ENCODE measurements at places on chromosomes 5 and 9.

- DNase-seq, result no peak
These were observed 115.0 kb upstream of the HAND1 start for GRCh38 chr5:154593071-154593470.

DNA sequence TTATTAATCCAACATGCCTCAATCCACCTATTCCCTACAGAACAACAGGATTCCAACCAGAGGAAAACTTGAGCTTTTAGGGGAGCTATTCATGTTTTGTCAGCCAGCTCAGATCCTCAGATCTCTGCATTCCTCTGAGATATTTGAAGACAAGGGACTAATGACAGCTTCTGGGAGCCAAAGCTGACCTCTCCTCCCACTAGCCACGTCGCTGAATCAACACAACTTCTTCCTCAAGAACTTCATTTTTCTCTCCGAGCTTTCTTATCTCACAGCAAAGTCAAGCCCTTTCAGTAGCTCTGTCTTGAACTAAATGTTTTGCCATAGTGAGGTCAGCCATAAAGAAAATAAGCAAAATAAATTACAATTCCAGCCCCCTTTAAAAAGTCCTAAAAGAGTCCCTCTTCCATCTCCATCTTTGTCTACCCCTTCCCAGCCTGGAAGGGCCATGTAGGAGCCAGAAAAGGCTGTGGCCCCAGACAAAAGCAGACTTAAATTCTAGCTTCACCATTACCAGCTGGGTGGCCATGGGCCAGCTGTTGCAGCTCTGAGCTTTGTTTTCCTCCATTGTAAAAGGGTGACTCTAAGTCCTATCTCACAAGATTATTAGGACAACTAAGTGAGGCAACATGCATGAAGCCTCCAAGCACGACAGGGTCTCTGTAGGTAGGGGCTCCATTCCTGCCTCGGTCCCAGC lies 65.0 kb downstream of the HSD17B3 start:
- DNase-seq, result no peak

GRCh38 chr9:14428781-14429230 lies 114.9 kb upstream of the NFIB start:
- DNase-seq, result peak; percentile 21

GRCh38 chr5:2748861-2749513 lies 2.5 kb downstream of the IRX2 start:
- DNase-seq, result no peak

DNA sequence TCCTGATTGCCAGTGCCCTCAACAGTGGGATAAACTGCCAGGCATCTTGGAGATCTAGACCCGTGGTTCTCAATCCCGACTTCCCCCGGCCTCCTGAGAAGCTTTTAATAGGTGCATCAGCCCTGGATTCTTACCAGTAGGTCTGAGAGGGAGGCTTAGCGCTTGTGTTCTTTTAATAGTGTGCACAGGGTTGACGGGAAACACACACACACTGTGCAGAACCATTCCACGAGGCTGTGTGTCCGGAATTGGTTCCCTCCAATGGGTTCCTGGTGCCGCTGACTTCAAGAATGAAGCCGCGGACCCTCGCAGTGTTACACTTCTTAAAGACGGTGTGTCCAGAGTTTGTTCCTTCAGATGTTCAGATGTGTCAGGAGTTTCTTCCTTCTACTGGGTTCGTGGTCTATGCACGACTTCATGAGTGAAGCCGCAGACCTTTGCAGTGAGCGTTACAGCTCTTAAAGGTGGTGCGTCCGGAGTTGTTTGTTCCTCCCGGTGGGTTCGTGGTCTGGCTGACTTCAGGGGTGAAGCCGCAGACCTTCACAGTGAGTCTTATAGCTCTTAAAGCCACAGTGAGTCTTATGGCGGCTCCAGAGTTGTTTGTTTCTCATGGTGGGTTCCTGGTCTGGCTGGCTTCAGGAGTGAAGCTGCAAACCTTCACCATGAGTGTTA lies 46.6 kb upstream of the PRSS3 start:
- no peak for DNase-seq

- peak; percentile 97 for DNase-seq
These were observed 29.0 kb downstream of the HK3 start for GRCh38 chr5:176870110-176870591.

GRCh38 chr5:151005187-151005949 lies 15.0 kb upstream of the GPX3 start:
- no peak for DNase-seq

DNA sequence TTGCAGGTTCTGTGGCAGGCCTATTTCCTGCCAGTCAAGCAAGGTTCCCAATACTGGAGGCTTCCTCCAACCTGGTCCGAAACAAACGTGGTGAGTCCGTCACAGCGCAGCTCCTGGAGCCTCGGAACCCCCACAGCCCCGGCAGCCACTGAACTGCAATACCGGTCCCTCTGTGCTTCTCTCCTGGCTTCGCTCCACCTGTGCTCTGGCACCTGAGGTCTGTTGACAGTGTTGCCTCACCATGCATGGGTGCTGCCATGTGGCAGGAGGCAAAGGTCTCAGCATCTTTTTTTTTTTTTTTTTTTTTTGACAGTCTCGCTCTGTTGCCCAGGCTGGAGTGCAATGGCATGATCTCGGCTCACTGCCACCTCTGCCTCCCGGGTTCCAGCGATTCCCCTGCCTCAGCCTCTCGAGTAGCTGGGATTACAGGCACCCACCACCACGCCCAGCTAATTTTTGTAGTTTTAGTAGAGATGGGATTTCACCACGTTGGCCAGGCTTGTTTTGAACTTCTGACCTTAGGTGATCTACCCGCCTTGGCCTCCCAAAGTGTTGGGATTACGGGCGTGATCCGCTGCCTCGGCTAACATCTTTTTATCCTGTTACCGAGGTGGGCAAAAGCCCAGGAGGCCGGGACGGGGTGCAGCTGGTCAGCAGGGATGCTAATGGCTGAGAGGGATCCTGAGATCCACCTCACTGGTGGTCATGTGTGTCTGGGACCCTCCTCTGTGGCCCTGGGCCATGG lies 57.1 kb upstream of the RNU6ATAC start:
- no peak for DNase-seq

DNA sequence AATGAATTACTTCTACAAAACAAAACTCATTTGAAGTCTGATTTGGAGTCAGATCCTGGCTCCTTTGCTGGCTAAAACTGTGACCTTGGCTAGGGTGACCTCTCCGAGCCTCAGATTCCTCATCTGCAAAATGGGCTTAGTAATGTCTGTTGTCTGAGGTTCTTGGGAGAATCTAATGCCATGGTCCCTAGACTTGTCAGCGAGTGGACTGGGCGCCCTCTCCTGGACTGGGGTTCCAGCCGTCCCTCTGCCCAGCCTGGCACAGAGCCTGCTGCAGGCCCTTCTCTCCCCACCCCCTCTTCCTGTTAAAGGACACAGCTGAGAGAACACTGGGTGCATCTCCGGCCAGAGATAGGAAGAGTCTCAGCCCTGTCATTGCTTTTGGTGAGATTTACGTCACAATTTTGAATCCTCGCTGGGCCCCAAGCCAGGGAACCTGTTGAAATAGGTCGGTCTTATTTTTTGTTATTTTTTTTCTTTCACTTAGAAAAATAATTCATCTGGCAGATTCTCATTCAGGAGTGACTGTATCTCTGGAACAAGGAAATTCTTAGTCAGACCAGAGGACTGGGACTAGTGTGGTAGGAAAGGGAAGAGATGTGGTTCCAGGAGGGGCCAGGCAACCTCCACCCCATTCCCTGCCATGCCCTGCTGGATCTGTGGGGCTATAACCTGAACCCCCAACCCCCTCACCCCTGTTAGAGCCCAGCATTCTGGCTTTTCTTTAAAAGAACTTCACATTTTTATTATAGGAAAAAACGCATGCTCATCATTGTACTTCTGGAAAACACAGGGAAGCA lies 48.2 kb upstream of the RPL26L1 start:
- peak; percentile 42 for DNase-seq

DNA sequence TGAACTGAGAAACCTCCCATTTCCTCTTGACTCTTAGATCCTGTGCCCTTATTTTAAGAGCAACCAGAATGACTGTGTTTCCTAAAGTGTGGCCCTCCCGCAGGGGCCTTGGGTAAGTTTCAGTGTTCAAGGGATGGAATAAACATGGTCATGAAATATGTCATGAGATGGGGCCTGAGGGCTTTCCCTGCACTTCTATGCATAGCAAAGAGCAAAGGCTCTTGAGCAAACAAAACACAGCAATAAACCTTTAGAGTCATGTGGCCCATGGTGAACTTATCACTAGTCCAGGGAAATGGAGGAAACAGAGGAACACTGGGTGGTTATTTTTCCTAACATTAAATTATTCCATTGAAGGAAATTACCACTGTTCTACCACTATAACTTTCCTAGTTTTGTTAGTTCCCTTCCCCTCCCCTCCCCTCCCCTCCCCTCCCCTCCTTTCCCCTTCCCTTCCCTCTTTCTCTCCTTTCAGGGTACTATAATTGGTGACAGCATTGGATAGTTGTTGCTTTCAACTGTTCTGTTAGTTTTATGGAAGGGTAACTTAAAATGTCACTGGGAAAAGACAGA lies 72.4 kb downstream of the CTSL start:
- no peak for DNase-seq

GRCh38 chr5:99398976-99399375 lies 470.2 kb upstream of the CHD1 start:
- no peak for DNase-seq

DNA sequence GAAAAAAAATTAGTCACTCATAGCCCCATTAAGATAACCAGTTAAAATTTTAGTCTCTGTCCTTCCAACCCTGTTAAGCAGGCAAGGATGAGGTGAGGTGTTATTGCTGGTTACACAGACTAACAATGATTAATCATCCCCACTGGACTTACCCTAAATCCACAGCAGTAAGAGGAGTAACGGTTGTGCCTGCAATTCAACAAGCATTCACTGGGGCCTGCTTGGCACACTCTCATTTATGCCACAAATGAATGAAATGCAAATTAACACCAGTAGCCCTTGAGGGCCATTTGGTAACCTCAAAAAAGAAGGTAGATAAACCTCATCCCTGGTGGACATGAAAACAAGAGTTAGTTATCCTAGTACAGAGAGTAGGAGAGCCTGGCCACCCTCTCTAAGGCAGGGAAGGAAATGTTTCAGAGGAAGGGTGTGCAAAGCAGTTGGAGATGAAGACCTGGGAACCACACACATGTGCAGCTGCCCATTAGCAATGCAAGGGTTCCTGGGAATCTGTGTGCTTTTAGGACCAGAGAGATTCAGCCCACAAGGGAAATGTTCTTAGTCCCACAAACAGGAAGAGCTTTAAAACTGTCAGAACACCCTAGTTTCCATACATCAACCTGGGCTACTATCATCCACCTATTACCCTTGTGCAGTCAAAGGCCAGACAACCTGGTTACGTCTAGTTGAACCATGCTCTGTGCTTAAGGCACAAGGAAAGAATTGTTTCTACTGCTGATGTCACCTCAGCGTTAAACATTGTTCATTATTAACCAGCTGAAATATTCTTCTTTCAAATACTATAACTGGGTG lies 7.7 kb downstream of the LHFPL2 start:
- peak; percentile 24 for DNase-seq

- no peak for DNase-seq
These were observed 153.5 kb upstream of the STK32A start for GRCh38 chr5:147081311-147081764.

DNA sequence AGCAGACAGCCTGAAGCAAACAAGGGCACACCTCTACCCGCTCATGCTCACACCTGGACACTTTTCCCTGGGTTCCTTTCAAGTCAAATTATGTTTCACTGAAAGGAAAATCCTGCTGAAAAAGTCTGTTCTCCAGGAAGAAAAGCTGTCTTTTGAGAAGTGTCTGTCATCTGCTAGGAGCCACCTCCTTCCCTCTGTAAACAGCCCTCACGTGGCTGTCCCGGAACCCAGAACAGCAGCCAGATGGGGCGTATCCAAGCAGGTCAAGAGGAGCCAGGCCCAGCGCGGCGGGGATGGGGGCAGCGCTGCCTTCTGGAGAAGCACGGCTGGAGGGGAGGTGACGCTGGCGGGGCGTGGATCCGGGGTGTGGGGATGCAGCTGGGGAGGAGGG lies at the start of gene PNPLA7:
Gene PNPLA7 (minus strand): TSS at position 172 of the 391 bp plus-strand sequence. CDS start 205 bp downstream, outside the sequence.
- peak; percentile 88 for DNase-seq

- no peak for DNase-seq
These were observed 227.0 kb downstream of the ZNF608 start for GRCh38 chr5:124519396-124519795.

DNA sequence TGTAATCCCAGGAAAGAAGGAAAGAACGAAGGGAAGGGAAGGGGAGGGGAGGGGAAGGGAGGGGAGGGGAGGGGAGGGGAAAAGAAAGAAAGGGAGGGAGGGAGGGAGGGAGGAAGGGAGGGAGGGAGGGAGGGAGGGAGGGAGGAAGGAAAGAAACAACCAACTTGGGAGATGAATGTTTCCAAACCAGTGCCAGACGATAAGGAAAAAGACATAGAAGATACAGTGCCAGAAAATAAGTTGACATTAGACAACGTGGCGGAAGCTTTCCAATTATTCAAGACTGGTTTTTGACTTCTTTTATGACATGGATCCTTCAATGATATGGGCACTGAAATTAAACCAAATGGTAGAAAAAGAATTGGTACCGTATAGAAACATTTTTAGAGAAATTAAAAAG lies 181.2 kb upstream of the POU5F2 start:
- no peak for DNase-seq

- no peak for DNase-seq
These were observed 10.6 kb downstream of the TMEM250 start for GRCh38 chr9:136107953-136108647.

DNA sequence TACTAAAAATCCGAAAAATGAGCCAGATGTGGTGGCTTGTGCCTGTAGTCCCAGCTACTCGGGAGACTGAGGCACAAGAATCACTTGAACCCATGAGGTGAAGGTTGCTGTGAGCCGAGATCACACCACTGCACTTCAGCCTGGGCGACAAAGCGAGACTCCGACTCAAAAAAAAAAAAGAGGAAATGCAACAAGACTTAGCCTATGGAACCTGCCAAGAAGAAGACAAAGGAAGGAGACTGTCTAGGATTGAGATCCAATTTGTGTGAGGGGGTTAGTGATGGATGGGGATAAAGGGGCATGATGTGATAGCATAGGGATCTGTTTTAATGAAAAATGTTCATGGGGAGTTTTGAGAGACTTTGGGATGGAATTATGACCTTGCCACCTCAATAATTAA lies 72.9 kb downstream of the RAB24 start:
- no peak for DNase-seq

DNA sequence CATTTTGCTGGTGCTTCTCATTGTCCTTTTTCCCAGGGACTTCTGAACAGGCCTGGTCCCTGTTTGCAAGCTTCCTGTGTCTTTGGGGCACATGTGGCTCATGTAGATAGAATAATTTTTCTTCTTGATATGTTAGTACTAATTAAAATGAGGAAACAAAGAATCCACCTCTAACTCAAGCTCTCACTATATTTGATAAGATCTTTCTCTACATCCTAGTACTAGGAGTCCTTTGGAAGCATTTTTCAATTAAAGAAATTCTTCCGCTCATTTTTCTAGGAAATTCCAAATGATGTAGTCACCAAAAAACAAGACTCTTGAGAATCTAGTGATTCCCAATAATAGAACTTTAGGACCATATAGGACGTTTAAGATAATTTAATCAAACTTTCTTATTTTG lies 165.3 kb downstream of the SEC61B start:
- DNase-seq, result no peak

- no peak for DNase-seq
These were observed 540.1 kb upstream of the DAP start for GRCh38 chr5:11301171-11301570.

- DNase-seq, result peak; percentile 60
These were observed at the start of gene CNTFR for GRCh38 chr9:34589636-34590380. Gene CNTFR (minus strand): TSS chr9:34589724. CDS start chr9:34568981, 20,743 bp downstream.

GRCh38 chr9:86434039-86434726 lies 80.0 kb upstream of the TUT7 start:
- DNase-seq, result peak; percentile 28

GRCh38 chr9:112785986-112786385 lies 35.4 kb downstream of the SNX30 start:
- no peak for DNase-seq

- no peak for DNase-seq
These were observed 37.9 kb upstream of the SH3PXD2B start for GRCh38 chr5:172492097-172492840.

- DNase-seq, result no peak
These were observed 597.4 kb upstream of the PTGER4 start for GRCh38 chr5:40082313-40082712.
